ENCODE measurements at places on chromosomes 4 and X.

DNA sequence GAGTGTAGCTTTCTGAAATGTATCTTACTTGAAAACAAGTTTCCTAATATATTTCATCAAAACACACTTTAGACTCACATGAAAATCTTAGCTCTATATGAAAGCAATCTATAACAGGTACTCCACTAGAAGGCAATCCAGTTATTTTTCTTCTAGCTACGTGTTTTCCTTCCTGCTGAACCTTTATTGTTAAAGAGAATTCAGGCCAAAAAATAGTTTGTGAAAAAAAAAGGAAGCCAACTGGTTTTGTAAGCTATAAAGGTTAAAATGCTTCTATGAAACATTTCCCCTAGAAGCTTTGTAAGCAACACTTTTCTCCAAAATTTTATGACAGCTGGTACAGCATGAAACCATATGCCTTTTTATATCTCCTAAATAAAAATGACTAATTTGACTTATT lies 304.7 kb upstream of the DIAPH2 start:
- DNase-seq, result no peak

GRCh38 chr4:11564021-11564420 lies 135.3 kb upstream of the HS3ST1 start:
- DNase-seq, result no peak

DNA sequence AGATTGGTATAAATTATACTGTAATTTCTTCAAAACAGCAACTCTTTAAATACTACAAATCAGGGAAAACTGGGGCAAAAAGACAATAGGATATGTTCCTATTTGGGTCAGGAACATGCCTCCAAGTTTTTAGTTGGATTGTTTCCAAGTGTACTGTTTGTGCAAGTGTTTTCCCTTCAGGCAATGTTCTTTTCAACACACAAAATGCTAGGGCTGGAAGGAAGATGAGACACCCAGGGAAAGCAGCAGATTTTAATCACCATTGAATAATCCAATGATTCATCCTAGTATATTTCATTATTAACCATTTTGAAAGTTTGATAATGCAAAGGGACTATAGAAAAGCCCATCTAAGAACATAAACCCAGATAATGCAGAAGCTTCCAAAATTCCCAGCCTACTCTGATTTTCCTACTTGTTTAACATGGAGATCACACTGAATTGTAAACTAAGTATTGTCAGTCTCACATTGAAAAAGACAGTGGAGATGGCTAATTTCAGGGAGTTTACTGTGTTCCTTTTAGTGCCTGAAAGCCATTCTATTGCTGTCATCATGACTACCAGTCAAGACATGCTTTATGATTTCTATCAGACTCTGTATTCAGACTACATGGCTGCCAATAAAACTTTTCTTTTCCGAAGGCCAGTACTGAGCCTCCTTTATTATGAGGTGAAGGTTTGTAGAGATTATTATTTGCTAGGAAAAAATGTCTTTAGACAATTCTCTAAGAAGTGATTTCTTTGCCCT lies 38.6 kb downstream of the COL4A6 start:
- DNase-seq, result no peak

GRCh38 chrX:119237562-119237942 lies 1.5 kb downstream of the PGRMC1 start:
- no peak for DNase-seq

- DNase-seq, result no peak
Measured at GRCh38 chr4:174281182-174281737, 2.2 kb downstream of the FBXO8 start.

- no peak for DNase-seq
Measured at GRCh38 chr4:57401586-57401985, 291.4 kb upstream of the IGFBP7 start.

DNA sequence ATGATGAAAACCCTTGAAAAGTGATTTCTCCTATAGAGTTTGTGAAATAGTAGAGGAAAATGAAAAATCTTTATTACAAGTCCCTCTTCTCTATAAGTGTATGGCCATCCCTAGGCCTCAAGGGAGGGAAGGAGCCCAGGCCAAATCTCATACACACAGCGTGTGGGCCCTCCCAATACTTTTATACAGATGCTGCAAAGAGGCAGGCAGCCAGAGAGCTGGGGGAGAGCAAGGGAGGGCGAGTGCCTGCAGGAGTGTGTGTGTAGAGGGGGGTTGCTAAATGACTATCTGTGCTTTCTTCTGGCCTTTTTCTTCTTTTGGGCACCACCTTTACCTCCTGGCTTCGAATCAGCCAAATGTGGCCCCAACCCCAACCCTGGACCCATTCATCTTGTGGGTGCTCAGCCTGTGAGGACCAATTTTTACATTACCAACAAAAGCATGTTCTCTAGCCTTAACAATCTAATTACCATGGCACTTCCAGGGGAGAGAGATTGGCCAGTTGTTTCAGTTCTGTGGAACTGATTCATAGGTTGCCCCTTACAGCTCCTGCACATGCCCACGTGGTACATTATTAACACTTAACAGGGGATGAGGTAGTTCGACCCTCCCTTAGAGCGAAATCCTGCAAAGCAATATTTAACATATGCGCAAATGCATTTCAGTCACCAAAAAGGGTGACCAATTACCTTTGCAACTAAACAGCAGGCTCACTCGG lies 2.0 kb downstream of the GPC3 start:
- DNase-seq, result no peak

DNA sequence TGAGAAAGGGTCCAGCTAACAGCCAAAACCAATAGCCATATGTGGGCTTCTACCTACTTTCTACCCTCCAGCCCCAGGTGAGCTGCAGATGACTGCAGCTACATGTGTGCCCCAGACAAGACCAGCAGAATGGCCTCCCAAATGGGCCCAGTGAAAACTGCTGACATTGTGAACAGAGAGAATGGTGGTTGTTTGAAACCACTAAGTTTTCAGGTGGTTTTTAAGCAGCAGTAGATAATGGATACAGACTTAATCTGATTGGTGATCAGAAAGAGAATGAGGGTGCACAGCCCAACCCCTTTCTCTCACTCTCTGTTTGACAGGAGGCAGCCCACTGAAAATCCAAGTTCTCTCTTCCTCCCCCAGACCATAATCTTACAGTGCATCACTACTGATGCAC lies 42.5 kb upstream of the BBS12 start:
- no peak for DNase-seq

GRCh38 chr4:77669946-77670590 lies 64.4 kb downstream of the CXCL13 start:
- peak; percentile 32 for DNase-seq

- DNase-seq, result no peak
Measured at GRCh38 chr4:14816623-14817261, 185.5 kb upstream of the CPEB2 start.

- DNase-seq, result no peak
Measured at GRCh38 chr4:48210966-48211328, 58.7 kb downstream of the TEC start.

- no peak for DNase-seq
Measured at GRCh38 chr4:140157341-140157740, 3.4 kb upstream of the MAML3 start.

DNA sequence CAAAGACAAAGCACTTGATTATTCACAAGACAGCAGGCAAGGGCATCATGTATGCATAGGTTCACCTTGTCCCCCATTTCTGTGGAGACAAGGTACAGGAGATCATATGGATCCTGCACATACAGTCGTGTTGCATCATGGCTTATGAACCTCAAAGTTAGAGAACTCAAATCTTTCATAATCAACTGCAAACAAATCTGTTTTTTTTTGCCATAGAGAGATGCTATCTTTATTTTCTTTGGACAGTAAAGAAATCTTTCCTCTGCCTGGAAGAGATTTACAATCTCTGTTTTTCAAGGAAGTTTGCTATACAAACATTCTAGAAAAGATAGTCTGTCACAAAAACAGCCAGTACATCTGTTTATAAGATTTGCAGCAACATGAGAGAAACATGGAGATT lies 578.8 kb downstream of the ANKRD50 start:
- DNase-seq, result no peak

DNA sequence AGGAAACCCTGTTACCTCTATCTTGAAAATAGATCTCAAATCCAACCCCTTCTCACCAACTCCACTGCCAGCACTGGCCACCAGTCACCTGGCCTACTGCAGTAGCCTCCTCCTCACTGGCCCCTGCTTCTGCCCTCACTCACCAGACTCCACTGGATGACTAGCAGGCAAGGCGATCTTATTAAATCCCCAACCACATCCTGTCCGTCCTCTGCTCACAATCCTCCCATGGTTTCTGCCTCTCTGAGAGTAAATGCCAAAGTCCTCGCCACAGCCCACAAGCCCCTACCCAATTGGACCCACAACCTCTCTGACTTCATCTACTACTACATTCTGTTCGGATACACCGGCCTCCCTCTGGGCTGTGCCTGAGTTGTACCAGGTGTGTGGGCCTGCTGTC lies 5.4 kb upstream of the PIM2 start:
- DNase-seq, result no peak

DNA sequence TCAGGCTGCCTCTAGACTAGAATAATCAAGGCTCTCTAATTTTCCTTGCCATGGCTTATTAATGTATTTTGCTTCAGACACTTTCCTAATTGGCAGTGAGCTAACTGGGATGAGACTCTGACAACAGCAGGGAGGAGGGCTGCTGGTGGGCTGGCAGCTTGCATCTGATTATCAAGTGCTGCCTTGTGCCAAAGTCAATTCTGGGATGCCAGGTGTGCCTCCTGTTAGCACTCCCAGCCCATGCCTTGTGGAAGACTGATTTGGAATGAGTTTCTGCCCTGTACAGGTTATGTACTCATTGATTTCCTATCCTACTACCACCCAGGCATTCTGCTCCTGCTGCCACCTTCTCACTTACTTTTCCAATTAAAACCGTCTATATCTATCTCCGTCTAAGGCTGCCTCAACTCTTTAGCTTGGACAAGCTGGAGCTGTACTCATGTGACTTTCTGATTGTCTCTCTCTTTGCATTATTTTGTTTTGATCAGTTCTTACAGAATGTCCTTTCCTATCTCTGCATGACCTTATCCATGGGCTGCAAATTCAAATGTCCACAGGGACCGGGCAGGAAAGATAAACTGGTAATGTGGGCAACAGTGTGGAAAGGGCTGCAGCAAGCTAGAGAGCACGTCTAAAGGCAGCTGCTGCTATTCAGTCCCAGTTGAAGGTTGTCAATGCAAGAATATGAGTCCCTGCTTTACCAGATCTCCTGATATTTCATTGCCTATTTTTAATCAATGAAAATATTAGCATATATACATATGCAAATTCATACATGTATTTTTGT lies 112.6 kb downstream of the GABRA2 start:
- no peak for DNase-seq

DNA sequence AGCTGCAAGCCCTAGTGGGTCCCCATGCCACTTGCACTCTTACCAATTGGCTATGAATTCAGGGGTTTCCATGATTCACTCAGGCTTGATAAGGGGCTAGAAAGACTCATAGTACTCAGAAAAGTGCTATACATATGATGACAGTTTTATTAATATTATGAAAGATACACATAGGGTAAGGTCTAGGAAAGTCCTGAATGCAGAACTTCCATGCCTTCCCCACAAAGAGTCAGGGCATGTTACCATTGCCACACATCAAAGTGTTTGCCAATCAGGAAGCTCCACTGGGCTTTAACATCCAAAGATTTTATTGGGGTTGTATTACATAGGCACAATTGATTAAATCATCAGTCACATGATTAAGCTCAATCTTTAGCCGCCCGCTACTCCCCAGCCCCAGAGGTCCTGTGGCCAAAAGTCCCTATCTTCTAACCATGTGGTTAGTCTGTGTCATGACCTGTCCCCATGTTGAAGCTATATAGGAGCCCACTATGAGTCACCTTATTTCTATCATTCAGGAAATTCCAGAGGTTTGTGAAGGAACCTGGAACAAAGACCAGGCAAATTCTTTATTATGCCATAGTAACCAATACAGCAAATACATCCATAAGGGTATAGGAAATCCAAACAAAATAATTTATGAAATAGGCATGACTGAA lies 635.6 kb downstream of the STPG2 start:
- no peak for DNase-seq

- peak; percentile 79 for DNase-seq
Measured at GRCh38 chr4:124262211-124263179, 450.0 kb downstream of the ANKRD50 start.

DNA sequence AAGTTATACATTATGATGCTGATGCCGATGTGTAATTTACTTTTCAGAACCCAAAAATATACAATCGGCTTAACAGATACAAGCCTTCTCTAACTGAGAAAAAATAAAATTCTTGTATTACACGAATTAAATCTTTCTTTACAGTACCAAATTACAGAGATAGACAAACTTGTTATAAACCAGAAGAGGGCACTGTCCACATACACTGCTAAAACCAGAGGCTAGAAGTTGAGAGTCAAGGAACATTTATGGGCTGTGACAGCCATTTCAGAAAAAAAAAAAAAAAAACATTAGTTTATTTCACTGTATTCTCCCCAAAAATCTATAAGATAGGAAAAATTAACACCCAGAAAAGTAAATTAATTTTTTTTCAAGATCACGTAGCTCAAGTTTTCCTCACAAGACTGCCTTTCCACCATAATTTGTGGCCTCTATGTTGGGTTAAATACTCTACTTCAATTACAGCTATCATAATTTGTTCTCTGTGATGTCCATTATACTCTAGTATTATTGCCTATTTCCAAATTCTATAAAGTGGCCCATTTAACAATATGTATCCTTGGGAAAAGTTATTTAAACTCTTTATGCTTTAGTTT lies 12.0 kb downstream of the EREG start:
- DNase-seq, result no peak

- no peak for DNase-seq
Measured at GRCh38 chr4:108042927-108043326, 53.2 kb downstream of the HADH start.

GRCh38 chr4:107419052-107419451 lies 301.0 kb downstream of the PAPSS1 start:
- no peak for DNase-seq

- DNase-seq, result peak; percentile 35
Measured at GRCh38 chr4:140884431-140885058, 128.4 kb upstream of the TBC1D9 start.

DNA sequence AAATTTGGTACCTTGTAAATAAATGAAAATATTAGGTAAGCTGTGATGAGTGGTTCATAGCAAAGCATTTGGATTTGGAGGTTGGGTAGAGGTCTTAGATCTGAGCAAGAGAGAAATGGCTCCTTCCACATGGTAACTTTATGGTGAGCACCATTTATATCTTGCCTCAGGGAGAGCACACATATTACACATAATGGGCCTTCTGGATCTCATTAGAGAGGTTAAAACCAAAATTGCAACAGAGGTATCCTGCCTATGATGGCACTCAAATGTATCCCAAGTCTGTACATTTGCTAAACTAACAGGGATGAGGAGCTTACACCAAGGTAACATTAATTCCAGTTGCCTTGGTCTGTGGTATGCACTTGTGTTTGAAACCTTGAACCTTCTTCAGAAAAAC lies 87.1 kb upstream of the PUDP start:
- DNase-seq, result no peak

DNA sequence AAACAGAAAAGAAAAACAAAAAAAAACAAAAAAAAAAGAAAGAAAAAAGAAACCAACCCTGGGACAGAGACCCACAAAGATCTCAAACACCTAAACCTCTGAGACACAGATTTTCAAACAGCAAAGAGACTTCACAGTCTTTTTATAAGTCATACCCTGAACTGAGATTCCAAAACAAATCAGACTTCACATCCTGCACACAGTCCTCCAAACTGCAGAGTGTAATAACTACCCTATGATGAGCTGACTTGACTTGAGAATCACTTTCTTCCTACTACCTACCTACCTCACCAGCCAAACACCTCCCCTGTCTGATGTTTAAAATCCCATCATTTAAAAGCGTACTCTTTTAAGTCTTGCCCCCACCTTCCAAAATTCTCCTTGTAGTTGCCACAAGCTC lies 25.2 kb upstream of the GLOD5 start:
- DNase-seq, result no peak
